Hematopoietic multipotent progenitor cell (in vitro differentiated cells): ENCODE measurements at places on chromosomes 3 and 15.

GRCh38 chr3:64228110-64228509 is 2.8 kb upstream of the PRICKLE2 start:
- DNase-seq: no peak

DNA sequence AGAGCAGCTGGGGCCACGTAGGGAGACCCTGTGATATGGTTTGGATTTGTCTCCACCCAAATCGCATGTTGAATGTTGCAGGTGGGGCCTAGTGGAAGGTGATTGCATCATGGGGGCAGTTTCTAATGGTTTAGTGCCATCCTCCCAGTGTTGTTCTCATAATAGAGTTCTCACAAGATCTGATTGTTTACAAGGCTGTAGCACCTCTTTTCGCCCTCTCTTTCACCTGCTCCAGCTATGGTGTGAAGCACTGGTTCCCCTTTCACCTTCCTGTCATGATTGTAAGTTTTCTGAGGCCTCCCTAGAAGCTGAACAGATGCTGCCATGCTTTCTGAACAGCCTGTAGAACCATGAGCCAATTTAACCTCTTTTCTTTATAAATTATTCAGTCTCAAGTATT is 198.9 kb upstream of the CBLB start:
- no peak for DNase-seq

DNA sequence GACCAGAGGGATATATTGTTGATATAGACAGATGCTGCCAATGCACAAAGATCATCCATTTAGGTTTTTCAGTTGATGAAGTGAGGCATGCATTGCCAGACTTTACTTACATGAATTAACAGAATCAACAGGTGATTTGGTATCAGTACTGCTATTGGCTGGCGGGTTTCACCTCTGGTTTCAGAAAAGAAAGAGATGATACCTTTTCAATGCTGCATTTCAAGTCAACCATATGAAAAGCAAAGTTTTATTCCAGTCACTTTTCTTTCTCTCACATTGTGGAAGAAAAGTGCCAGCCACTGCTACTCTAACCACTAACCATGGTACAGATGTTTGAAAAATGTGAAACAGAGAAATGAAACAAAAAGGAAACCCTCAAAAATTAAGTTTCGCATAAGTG is 289.1 kb downstream of the TIGIT start:
- DNase-seq: no peak

- DNase-seq: no peak
These were observed 159.6 kb downstream of the RORA start for GRCh38 chr15:61069394-61070075.

GRCh38 chr3:72738752-72739530 is 109.3 kb downstream of the SHQ1 start:
- DNase-seq: peak; percentile 63

GRCh38 chr15:26772154-26773066 is at the start of gene GABRB3:
Gene GABRB3 (minus strand): TSS chr15:26773066.
- DNase-seq: no peak

DNA sequence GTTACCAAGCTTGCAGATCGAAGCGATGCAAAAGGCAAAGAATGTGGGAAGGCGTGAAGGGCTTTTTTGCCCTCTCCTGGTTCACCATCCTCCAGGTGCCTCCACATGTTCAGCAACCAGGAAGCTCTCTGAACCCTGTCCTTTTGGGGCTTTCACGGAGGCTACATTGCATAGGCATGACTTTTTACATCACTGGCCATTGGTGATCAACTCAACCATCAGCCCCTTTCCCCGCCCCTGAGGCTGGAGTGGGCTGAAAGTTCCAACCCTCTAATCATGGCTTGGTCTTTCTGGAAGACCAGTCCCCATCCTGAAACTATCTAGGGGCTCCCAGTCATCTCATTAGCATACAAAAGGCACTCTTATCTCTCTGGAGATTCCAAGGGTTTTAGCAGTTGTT is 52.6 kb downstream of the UACA start:
- DNase-seq: no peak

DNA sequence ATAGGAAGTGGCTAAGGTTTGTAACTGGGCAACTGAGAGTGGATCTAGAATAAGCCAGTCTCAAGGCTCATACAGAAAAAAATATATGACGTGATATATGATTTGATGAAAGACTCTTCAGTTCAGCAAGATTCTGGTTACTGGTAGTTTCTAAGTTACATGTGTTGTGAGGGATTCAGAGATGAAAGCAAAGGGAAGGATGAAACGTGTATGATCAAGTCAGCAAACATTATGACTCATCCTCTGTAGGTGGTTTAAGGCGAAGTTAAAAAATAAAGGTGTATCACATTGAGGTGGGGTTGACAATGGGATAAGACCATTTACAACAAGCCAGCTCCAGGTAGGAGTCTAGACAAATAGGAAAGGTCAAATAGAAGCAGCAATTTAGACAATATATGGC is 16.2 kb downstream of the TERC start:
- DNase-seq: no peak

DNA sequence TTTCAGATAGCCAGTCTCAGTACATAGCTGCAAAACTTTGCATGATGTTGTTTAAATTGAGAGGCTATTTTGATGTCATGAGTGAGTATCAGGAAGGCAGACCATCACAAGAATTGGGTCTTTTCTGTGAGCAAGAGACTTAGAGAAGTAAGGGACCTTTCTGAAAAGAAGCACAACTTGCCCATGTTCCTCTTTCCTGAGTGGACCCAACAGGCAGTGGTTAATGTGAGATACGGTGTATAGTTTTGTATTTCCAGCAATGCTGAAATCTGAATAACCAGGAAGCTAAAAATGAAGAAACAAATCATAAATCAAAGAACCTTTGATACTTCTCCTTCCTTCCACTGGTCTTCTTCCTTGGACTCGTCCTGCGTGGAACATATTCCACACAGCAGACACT is 25.1 kb downstream of the MCTP2 start:
- peak; percentile 52 for DNase-seq

DNA sequence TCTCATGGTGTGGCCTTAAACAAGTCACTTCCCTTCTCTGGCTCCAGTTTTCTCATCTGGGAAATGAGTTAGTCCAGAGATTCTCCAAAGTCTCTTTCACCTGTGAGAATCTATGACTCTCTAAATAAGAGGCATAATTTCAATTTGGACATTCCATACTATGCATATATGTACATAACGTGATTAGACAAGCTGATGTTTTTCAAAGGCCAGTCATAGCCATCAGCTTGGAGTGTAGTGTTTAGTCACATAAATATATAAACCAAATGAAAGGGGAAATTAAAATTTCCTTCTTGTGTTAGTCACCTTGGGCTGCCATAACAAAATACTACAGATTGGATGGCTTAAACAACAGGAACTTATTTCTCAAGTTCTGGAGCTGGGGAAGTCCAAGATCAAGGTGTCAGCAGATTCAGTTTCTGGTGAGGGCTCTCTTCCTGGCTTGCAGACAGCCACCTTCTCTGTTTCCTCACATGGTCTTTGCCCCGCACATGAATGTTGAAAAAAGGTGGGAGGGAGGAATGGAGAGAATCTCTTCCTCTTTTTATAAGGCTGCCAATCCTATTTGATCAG is 19.4 kb downstream of the TMEM41A start:
- DNase-seq: no peak

DNA sequence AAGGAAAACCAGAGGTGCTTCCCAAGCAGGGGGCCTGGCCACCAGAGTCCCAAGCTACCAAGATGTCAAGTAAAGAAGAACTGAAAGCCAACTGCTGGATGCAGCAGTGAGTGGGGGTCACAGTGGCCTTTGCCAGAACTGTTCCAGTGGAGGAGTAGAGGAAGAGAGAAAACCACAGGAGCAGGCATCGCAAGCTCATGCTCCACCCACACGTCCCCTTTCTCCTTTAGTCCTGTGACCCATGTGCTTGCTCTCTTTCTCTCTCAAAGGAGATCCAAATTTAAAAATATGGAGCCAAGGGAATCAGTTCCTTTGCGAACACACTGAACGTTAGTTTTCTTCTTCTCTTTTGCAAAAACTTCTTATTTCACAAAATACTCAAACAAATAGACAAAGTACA is 12.4 kb upstream of the ABHD2 start:
- no peak for DNase-seq

- no peak for DNase-seq
These were observed 25.9 kb downstream of the CEMIP start for GRCh38 chr15:80804970-80805495.

GRCh38 chr15:31367730-31368344 is 41.2 kb downstream of the KLF13 start:
- DNase-seq: no peak

GRCh38 chr3:180947761-180948390 is 35.4 kb downstream of the FXR1 start:
- no peak for DNase-seq

GRCh38 chr3:58042947-58043707 is 34.9 kb downstream of the FLNB start:
- no peak for DNase-seq

DNA sequence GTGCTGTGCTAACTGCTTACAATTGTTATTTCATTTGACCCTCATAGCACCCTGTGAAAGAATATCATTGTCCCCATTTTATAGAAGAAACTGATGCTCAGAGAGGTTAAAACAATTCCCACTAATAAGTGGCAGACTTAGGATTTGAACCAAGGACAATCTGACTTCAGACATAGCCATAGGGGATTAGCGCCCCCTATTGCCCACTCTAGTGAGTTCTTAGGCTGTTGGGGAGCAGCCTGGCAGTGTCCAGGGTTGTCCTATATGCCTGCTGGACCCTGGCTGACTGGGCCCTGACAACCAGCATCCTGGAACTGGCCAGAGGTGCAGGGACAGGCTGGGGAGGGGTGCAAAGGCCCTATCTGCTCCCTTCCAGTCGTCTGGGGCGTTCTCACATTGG is 15.4 kb downstream of the DPH3 start:
- peak; percentile 13 for DNase-seq

DNA sequence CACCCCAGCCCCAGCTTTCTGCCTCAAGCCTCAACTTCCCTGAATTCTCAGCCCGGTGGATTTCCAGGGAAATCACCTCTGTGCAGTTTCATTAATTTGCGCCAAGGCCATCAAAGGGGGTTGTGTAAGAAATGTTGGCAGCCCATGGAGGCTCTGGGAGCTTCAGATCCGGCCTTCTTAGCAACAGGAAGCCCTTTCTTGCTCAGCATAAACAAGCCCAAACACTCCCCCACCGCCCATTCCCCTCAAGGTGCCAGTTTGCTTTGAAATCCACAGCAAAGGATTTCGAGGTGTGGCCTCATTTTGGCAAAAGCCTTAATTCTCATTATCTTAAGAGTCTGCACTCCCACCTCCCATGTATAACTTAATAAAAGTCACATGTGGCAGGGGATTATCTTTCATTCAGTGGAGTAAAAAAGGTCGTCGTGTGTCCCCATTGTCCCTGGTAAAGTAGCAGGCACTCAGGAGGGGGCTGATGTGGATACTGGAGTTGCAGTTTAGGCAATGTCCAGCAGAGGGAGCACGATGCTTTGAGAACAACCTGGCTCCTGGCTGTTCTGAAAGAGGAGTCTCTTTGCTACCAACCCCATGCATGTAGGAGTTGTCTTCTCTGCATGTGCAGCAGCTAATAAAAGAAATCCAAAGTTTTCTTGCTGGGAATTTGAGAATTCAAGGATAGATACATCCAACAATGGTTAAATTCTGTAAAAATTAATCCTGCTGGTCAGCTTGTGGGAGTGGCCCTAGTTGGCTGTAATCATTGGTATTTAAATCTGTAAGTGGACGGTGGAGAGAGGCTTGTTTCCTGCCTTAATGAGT is 39.5 kb downstream of the EBLN2 start:
- peak; percentile 38 for DNase-seq

DNA sequence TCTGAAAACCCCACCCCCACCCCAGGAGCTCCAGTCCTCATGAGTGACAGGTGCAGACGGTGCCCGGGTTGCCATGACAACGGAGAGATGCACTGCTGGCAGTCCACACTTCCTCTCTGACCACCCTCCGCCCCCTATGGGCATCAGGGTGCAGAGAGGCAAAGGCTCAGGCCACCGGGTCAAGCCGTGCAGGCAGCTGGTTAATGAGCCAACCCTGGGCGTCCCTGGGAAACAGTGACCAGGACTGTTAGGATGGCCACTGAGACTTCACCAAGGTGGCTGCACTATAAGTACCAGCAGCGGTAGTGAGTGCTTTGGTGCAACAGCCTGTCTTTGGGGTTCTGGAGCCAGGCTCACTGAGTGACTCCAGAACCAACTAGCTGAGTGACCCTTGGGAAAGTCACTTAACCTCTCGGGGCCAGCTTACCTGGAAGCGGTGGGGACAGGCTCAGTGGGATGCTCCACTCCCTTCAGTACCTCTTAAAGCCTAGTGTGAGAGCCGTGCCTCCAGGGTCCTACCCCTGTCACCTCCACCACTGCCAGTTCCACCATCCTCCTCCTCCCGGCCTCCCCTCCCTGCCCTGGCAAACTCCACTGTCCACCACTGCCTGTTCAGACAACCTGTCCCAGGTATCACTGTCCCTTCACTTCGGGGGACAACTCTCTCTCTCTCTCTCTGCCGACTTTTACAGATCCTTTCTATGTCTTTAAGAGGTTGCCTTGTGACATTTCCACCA is 121.0 kb upstream of the PRR20G start:
- DNase-seq: no peak

- no peak for DNase-seq
These were observed 6.8 kb downstream of the CDAN1 start for GRCh38 chr15:42730135-42730534.

- DNase-seq: no peak
These were observed 128.1 kb upstream of the RASGRP1 start for GRCh38 chr15:38692789-38693062.

- DNase-seq: no peak
These were observed 208.7 kb upstream of the P2RY1 start for GRCh38 chr3:152626226-152626625.

DNA sequence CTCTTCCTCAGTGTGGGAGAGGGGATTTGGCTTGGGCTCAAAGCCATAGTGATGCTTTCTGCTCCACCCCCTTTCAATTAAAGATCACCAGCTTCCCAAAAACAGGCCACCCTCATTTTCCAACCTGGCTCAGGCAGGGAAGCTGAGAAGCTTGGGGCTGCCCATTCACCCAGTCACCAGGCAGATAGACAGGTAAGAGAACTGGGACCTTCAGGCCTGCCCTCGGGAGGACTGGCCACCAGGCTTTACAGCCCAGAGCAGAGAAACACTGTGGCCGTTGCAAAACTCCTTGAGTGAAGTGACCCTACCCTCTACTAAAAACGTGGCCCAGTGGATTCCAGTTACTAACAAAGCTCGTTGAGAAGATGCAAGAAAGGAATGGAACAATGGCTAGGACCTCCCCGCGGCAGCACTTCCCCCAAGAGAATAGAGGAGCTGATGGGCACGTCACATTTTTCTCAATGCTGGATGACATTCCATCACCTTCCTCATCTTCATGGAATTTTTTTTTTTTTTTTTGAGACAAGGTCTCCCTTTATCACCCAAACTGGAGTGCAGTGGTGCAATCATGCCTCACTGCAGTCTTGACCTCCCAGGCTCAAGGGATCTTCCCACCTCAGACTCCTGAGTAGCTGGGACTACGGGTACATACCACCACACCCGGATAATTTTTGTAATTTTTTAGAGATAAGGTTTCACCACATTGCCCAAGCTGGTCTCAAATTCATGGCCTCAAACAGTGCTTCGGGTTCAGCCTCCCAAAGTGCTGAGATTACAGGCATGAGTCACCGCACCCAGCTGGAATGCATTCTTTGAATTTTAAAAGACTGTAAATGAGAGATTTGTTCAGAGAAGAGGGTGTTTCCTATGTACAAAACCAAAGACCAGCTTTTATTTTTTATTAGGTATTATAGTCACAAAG is 37.9 kb downstream of the LIPC start:
- no peak for DNase-seq
